ENCODE measurements at places on chromosomes 7 and 10.
A peak's percentile ranks its signal among the peaks of the same experiment; 100 is the strongest.

DNA sequence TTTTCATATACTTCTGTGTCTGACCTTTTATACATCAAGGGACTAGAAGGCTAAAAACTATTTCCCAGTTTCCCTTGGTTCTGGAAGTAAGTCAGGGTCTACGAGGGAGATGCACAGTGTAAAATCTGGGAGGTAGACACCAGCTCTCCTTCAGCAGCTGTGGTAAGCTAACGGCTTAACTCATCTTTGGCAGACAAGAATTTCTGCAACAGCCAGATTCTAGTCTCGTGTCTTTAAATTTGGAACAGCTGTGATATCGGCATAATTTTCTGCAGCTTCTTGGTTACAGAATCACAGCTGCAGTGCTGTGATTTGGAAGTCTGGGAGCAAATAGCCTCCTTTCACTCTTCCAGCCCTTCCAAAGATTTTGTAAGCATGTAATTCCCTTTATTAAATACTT, 37.4 kb upstream of the ABCB4 start:
- no peak for DNase-seq

DNA sequence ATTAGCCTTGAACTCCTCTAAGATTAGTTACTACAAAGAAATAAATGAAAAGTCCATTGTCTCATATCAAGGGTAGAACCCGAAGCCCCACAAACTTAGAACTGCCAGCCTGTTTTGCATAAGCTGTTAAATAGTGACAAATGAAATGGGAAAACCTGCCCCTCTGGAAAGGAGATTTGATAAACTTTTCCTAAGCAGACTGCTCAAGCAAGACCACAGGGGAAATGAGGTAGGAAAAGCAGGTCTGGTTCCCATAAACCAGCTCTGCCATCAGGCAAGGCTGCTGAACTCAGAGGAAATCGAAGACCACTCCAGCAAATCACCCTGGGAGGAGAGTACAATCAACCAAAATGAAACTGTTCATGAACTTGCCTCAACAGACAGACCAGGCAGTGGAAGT, 181.5 kb upstream of the AOAH start:
- DNase-seq: no peak

DNA sequence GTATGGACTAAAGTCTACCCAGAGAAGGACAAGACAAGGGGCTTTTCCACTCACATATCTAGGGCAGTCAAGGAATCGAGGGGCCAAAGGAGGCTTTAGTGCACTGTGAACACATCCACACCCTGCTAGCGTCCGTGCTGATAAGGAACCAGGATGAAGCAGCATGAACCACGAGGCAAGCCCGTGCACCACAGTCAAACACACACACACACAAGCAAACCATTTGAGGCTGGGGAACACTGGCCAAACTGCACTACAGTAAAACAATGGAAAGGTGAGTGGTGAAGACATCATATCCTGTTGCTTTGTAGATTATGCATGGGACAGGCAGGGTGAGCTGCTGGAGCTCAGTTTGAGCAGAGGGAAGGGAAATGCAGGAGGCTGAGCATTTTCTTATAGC, 177.4 kb upstream of the CDCA7L start:
- no peak for DNase-seq

GRCh38 chr7:46387646-46388045, 466.6 kb upstream of the IGFBP3 start:
- DNase-seq: no peak

DNA sequence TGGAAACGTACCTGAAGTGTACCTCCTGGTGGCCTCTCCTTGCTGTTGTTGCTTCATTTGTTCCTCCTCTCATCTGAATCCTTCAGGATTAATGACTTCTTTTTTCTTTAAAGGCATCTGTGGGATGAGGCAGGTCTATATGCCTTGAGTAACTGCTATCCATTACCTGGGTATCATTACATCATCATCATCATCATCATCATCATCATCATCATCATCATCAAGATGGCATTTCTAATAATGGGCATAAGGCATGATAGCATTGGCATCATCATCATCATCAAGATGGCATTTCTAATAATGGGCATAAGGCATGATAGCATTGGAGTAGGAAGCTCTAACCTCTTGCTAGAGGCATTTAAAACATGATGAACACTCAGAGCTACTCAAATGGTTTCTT, 59.9 kb downstream of the CFAP58 start:
- DNase-seq: no peak

- DNase-seq: no peak
Observed at GRCh38 chr10:59387951-59388670, 25.8 kb upstream of the FAM13C start.

- no peak for DNase-seq
Observed at GRCh38 chr7:130970696-130971095, 236.7 kb upstream of the KLF14 start.

GRCh38 chr7:17040716-17041115, 158.9 kb upstream of the AGR3 start:
- DNase-seq: no peak

GRCh38 chr10:80459047-80459865, 5.1 kb downstream of the TSPAN14 start:
- DNase-seq: peak; percentile 37

DNA sequence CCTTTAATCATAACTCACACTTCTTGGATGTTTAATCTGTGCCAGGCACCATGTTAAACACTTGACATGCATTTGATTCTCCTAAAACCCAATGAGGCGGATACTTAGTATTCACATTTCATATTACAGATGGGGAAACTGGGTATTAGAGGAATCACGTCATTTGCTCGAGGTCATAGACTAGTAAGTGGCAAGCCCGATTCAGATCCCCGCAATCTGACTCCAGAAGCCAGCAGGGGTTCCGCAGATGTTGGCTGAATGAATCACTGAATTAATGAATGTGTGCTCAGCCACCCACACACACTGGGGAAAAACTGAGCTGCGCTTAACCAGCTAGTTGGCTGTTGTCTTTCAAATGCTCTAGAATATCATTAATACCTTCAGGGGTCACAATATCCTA, 22.5 kb upstream of the ENO4 start:
- no peak for DNase-seq

DNA sequence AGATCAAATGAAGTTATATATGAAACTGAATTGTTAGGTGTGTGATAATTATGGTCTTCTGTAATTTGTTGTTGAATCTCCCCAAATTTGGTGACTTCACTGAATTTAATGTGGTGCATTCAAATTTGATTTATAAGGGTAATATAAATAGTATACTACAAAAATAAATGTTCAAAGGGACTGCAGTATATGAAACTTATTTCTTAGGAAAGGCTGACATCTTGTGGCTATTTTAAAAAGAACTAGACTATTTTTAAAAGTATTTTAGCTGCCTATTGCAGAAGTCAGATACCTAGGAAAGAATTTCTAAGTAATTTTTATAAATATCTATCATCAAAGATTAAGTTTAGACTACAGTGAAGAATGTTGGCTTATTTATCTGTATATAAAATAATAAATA, 36.6 kb downstream of the ATRNL1 start:
- no peak for DNase-seq

GRCh38 chr7:158741294-158741666, 36.7 kb upstream of the NCAPG2 start:
- DNase-seq: no peak

DNA sequence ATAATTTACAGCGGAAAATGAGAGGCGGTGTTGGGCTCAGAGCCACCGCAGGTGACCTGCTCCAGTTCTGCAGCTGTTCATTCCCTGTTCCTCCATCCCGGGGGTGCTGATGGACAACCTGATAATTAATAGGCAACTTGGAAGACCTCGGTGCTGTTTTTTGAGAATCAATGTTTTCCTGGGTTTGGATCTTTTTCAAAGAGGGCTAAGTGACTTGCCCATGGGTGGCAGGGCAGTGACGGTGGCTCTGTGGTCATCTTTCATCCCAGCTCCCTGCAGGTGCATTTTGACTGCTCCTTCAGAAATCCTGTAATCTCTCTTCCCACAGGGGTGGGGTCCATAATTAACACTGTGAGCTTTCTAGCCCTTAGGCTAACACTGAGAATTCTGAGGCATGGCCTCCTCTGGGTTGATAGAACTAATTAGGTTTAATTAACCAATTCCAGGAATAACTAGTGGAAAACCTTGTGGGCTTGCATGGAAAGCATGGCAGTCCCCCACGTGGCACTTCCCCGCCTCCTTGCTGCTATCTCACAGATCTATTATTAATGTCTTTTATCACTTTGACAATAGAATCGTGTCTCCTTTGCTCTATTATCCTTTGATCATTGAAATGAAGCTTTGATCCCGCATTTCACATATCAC, 217.9 kb downstream of the GLRX3 start:
- no peak for DNase-seq

- DNase-seq: no peak
Observed at GRCh38 chr7:99789441-99790070, 5.6 kb upstream of the CYP3A4 start.

GRCh38 chr7:16719699-16720098, 33.9 kb upstream of the TSPAN13 start:
- no peak for DNase-seq

DNA sequence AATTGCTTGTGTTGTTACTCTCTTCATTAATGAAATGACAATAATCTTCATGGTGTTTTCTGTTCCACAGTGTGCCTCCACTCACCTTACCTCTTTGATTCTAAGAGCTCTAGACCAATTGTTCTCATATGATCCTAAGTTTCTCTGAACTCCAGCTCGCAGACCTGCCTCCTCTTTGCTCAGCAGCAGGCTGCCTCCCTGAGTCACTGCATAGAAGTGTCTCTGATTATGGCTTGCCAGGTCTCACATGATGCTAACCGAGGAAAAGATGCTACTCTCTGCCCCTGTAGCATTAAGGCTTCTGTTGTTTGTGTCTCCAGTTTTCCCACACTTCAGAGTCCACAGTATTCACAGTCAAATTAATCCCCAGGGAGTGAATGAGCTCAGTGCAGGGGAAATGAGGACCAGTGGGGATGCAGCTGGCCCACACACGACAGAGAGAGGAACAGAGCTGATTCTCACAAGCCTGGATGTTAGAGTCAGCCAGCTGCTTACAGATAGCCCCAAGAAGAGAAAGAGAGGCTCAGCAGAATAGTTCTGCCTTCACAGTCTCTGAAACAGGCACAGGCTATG, 145.9 kb upstream of the EGR2 start:
- no peak for DNase-seq

DNA sequence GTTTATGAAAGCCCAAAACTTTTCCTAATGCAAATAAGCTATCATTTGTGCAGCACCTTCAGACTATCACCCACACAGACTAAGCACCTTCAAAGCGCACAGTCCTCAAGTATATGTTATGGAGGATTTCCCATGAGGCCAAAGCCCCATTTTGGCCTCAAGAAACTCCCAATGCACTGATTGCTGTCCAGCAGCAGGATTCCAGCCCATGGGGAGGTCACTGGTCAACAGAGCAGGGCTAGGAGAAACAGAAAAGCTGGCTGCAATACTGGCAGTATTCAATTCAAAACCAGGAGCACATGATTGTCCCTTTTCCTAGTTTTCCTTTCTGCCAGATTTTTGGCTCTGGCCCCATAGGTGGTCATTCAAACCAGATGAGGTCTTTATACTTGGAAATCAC, 24.5 kb upstream of the KIAA1217 start:
- no peak for DNase-seq

DNA sequence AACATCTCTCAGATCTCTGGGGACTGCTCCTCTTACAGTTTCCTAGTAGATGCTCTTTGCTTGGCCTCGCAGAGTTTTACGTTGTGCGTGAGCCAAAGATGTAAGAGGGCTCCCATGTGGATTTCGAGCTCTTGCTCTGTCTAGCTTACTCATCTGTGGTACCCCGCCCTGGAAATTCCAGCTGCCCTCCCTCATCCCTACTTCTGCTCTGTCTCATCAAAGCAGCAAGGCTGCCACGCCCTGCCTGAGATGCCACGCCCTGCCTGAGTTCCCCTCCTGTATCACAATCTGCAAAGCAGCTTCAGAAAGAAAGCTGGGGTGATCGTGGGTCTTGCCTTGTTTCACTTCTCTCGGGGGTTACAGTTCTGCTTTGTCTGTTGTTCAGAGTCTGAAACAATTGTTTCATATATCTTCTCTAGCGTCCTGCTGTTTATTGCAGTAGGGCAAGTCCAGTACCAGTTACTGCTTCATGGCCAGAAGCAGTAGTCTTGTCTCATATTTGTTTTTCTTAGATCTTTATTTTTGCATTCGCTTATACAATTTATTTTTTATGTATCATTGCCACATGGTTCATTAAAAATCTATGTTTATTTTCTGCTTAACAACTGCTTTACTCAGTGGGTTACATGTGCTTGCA, 36.1 kb upstream of the CCNY start:
- DNase-seq: no peak

- DNase-seq: no peak
Observed at GRCh38 chr10:129419397-129419796, 47.6 kb upstream of the MGMT start.

DNA sequence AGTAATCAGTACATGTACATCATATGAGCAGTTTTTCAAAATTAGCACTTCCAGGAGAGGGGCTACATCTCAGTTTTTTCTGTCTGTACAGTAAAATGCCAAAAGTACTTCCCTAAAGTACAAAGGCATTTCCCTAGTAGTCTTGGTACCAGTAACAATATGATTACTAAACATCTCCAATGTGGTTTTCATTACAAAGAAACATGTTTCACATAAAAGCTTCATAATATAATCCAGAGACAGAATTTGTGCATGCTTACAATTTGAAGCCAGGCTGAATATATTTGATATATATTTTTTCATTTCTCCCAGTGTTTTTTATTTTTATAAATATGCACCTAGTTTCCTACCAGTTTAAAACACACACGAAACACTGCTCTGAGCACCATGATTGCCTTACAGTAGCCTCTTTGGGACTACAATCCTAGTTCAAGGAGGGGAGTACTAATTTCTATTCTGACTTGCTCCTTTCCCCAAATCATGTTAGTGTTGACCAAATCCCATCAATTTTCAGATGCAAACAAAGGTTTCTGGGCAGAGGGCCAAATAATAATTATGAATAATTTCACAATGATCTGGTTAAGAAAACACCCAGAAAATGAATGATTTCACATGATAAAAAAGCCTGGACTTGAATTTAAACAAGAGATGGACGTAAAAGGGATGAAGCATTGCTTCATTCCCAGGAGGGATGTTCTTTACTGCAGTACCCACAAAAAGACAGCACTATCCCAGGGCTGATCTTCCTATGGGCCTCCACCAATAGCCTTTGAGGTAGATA, 201.3 kb downstream of the SLC25A13 start:
- DNase-seq: no peak

- no peak for DNase-seq
Observed at GRCh38 chr7:36391436-36392198, 2.0 kb downstream of the ANLN start.

DNA sequence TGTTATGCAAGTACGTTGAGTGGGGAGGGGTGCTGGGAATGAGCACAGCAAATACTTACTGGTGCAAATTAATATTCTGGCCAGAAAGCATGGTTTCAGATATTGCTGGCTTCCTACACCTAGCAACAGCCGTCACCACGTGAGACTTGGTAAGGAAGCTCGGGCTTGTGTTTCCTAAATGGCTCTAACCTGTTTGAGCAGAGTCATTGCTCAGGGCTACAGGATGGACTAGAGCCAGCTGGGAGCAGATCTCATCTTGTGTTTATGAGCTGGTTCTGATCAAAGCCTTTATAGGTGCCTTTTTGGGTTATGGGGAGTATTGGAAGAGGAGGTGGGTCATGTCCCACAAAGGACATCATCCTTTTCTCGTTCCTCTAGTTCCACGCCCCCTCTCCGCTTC, 200.3 kb downstream of the BUB3 start:
- DNase-seq: no peak

Measured in BE2C (cell line).